SJSA1 (cell line): ENCODE measurements at places on chromosomes 7 and 10. TPM values are rescaled to one million over a fixed set of nuclear protein-coding genes. Genes with fewer than 3 reads are reported as not detected.
A peak's percentile ranks its signal among the peaks of the same experiment; 100 is the strongest.

- no peak for DNase-seq
Measured at GRCh38 chr10:71864911-71865361, 13.9 kb upstream of the PSAP start.

GRCh38 chr10:124697837-124698544 is 46.2 kb downstream of the FAM53B start:
- no peak for DNase-seq

GRCh38 chr10:33412653-33413361 is 78.3 kb upstream of the NRP1 start:
- DNase-seq, result no peak

- DNase-seq, result no peak
Measured at GRCh38 chr7:98300595-98301372, 19.3 kb downstream of the BRI3 start.

- no peak for DNase-seq
Measured at GRCh38 chr10:96834120-96834519, 2.0 kb downstream of the LCOR start.

GRCh38 chr7:116653204-116653603 is 18.8 kb upstream of the MET start:
- no peak for DNase-seq

- DNase-seq, result no peak
Measured at GRCh38 chr10:124524991-124525653, 63.5 kb downstream of the LHPP start.

DNA sequence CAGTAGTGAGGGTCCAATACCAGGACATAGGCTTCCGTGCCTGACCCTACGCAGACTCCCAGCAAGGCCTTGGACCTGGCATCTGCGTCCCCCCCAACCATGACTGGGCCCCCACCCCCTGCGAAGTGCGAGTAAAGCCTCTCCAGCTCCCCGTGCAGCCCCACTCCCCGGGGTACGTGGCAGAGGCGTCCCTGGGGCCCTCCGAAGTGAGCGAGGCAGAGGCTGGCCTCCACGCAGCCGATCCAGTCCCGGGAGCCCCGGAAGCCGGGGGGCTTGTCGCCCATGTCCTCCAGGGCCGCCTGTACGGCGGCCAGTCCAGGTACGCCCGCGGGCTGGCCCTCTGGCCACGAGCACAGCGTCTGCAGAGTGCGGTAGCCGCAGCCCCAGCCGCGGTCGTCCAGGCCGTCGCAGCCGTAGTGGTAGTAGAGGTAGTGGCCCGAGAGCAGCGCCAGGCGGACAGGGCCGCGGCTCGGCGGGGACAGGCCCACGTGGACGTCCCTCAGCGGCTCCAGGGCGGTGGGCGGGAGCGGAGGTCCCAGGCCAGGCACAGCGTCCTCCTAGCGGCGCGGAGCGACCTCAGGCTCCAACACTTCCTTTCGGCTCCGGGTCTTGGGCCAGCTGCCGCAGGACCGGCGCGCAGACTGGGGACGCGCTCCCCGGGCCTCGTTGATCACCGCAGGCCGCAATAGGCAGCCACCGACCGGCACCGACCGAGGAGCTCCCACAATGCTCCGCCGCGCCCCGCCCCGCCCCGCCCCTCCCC is at the start of gene UFSP1:
Gene UFSP1 (minus strand): TSS at position 728 of the 763 bp plus-strand sequence. CDS start 444 bp downstream, at position 284.
- DNase-seq, result peak; percentile 47

GRCh38 chr7:83155407-83155806 is 7.3 kb downstream of the PCLO start:
- DNase-seq, result no peak

- DNase-seq, result no peak
Measured at GRCh38 chr7:121402701-121403100, 6.6 kb upstream of the FAM3C start.

SLC16A12 gene
- 0.34 TPM in 1 of 2 replicates, not detected in the other for total RNA-seq

GIMAP2 gene
- total RNA-seq, result 0.76 TPM in 1 of 2 replicates, not detected in the other

CFAP69 gene
- 0.21 TPM in 1 of 2 replicates, not detected in the other for total RNA-seq

FLNC gene
- total RNA-seq, result 56.8 and 84.7 TPM in 2 replicates

CYP2C19 gene
- total RNA-seq, result not detected in 2 replicates
